Kasumi-1 (cell line): ENCODE measurements at places on chromosomes 7 and 10.
A peak's percentile ranks its signal among the peaks of the same experiment; 100 is the strongest.

GRCh38 chr7:156545979-156546378, 94.6 kb upstream of the RNF32 start:
- no peak for DNase-seq

- no peak for DNase-seq
These were observed 68.1 kb upstream of the ADGRA1 start for GRCh38 chr10:133019651-133020050.

DNA sequence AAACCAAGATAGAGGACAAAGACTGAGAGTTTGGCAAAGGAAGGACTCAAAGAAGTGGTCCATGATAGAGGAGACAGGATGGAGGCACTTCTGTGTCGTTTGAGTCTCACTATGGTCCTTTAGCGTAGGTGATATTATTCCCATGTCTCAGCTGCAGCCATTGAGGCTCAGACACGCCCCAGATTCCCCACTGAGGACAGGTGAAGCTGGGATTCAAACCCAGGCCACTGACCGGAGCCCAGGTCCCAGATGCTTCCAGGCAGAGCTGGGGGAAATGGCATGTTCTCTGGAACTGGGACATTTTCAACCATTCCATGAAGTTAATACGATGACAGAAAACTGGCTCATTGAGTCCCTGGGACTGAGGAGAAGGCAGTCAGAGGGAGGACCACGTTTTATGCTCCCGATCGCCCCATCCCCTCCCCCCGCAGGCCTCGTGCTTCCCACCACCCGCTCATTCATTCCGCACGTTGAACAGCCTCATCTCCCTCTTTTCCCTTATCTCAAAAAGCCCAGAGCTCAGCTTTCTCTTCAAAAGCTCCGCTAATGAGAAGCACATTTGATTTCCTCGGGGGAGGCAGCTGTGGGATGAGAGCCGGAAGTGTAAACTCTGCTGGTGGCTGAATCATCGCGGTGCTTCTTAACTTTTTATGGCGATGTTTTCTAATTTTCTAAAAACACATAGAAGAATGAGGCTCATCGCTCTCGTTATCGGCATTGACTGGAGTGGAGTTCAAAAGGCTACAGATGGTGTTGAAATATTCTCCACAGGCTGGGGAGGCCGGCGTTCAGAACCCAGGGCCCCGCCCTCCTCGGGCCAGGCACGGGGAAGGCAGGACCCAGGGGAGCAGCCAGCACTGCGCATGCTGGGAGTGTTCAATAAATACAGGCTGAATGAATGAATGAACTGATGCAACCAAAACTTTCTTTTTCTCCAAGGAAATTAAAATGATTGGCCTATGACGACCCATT, 64.0 kb downstream of the OAT start:
- peak; percentile 83 for DNase-seq

- DNase-seq = no peak
These were observed 11.6 kb downstream of the NKX6-2 start for GRCh38 chr10:132774181-132774901.

DNA sequence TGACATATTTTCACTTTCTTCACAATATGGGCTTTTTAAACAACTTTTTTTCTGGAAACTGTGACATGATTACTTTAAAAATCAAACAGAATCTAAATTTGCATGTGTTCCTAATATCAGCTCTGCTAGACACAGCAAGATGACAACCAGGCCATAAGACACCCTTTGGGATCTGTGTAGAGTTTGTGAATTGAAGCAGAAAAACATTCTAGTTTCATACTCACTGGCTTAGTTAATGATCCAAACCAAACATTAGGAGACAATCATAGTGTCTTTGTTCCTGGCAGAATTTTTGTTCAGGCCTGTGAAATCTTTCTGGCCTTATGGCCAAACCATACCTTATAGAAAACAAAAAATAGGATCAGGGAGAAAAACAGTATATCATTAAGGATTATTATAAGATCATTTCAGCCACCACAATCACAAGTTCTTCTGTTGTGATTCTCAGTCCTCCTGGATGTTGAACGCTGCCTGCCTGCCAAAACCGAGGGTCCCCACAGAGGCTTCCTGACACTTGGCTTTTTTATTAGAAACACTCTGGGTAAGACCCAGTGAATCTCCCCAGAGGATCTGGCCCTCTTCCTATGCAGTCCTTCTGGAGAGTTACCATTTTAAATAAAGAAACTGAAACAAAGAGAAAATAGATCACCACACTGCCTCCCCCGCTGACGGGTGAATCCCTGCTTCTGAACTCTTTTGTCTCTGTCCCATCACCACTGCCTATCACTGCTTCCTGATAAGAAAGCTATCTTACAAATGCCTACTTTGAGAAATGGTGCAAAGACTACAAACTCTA, 79.2 kb upstream of the PPP1R3C start:
- no peak for DNase-seq

GRCh38 chr10:88467835-88468485, 115.2 kb downstream of the RNLS start:
- no peak for DNase-seq

- DNase-seq = no peak
These were observed 62.5 kb upstream of the CHST15 start for GRCh38 chr10:124155781-124156435.

- DNase-seq = no peak
These were observed 82.5 kb downstream of the OAT start for GRCh38 chr10:124336186-124336585.

DNA sequence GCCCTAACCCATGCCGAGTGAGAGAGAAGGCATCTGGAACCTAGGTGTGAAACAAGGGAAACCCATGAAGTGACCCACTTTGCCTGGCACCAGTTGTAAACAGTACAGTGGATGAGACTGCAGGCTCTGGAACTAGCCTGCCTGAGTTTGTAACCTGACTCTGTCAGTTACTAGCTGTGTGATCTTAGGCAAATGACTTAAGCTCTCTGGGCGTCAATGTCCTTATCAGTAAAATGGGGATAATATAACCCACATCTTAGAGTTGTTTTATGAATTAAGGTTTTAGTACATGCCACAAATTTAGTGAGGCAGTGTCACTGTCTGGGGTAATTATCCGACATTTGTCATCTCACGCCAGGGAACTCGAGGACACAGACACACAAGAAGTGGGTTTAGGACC, 82.9 kb upstream of the AGK start:
- no peak for DNase-seq

DNA sequence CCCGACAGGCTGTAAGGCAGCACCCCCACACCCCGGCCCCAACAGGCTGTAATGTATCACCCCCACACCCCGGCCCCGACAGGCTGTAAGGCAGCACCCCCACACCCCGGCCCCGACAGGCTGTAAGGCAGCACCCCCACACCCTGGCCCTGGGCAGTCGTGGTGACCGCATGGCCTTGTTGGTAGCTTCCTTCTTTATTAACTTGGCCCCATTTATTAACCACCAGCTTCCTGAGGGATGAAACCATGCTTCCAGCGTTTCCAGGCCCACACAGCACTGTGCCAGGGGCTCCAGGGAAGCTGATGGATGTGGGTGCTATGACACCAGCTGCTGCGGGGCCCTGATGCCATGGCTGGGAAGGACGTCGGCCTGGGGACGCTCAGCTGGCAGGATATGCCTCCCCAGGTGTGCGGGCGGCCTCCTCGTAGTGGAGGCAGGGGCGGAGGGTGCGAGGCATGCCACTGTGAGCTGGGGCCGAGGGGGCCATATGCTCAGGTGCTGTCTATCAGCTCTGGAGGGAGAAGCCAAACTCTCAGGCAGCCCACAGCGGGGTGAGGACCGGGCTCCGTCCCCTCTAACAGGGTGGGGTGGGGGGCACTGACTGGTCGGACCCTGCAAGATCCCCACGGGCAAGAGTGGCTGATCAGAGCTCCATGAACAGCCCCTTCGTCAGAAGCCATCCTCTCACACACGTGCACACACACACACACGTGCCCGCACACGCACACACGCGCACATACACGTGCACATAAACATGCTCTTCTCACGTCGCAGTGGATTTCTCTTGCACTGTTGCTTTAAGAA, 311.0 kb downstream of the PTPRN2 start:
- DNase-seq = no peak

- DNase-seq = no peak
These were observed 53.9 kb downstream of the SYPL1 start for GRCh38 chr7:106057962-106058927.

DNA sequence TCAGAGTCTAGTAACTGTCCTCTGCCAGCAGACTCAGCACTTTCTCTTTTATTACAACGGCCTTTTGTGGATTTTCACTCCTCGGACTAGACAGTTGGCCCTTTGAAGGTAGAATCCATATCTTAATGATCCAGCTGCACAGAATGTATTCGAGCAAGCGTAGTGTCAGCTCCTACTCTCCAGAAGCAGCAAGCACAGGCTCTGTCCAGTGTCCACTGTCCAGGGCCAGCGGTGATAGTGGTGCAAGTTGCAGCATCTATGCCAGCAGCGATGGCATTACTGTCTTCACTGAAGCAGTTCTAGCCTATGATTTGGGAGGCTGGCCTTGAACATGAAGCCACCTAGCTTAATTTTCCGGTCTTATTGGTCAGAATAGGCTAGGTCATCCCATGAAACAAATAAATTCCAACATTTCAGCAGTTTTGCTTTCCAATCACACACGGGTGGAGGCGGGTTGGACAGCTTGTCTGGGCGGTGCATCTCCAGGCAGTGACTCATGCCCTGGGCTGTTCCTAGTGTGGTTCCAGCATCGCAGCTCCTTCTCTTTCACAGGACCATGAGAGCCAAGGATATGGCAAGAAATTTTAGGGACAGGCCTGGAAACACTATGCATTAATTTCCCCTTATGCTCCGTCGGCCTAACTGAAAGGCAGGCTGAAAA, 108.6 kb upstream of the KCNMA1 start:
- no peak for DNase-seq

DNA sequence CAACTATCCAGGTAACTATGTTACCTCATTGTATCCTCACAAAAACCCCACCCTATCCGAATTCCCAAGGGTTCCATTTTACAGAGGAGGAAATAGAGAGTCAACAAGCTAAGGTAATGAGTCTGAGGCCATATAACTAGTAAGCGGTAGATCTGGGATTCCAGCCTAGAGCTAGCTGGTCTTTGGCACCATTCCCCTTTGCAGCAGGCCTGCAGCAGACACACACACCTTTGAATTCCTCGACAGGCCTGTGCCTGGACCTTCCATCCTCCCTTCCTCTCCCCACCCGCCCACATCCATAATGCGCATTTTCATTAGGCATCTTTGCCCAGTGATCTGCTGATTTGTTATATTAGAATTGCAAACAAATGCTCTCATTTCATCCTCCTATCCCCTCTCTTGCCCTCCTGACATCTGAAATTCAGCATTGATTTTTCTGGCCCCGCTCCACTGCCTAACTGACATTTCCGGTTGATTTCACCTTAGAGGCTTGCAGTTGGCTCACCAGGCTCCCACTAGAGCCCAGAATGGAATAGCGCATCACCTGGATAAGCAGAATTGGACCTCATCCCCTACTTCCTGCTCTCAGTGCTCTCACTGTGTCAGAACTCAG, 129.5 kb downstream of the PLXNA4 start:
- no peak for DNase-seq

GRCh38 chr7:112789817-112790585, at the start of gene TMEM168:
TMEM168 (minus strand) TSS chr7:112790393; CDS start chr7:112784825, 5,568 bp downstream.
- DNase-seq = peak; percentile 88

DNA sequence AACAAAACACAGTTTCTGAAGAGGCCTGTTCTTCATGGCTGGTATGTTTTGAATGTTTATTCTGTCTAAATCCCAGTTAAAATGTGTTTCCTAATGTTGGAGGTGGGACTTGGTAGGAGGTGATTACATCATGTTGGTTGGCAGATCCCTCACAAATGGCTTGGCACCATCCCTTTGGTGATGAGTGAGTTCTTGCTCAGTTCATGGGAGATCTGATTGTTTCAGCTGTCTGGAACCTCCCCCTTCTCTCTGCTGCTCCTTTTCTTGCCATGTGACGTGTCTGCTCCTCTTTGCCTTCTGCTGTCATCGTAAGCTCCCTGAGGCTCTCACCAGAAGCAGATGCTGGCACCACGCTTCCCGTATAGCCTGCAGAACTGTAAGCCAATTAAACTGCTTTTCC, 383.6 kb upstream of the TPK1 start:
- DNase-seq = no peak

DNA sequence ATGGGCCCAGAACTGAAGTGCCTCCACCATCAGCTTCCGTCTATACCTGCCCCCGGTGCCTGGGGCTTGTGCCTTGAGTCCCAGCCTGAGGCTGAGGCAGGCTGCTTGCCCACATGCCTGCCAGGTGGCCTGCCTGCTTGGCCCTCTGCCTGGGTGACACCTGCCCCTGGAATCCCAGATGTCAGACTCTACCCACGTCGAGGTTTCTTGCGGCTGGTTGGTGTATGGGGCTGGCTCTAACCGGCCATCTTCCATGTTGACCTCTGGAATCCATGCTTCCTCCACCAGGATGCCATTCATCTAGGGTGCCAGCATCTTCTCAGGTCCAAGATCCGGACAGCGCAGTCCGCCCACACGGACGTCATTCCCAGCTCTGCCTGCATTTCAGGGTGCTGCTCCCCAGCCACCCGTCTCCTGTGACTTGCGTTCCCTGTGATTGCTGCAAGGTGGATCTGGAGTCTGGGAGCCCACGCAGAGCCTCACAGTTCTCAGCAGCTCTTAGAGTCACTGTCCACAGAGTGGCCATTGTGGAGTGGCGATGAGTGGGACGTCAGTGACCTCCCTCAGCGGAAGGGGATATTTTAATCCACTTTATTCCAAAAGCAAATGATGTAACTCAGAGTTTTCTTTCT, 298.1 kb downstream of the TCERG1L start:
- DNase-seq = no peak

DNA sequence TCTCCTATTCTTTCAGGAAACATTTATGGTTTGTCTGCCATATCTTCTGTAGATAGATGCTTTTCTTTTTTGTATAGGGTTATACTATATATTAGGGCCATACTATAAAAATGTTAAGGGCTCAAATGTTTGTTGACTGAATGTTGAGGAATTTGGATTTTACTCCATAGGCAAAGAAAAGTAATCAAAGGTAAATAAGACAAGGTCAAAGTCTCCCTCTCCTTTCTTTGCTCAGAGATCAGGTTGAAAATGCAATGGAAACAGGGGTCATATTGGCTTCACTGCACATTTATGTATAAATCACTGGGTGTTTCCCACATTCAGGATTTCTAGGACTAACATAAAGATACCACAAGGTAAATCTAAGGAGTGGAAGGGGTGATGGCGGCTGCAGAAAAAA, 291.4 kb upstream of the FZD8 start:
- no peak for DNase-seq

DNA sequence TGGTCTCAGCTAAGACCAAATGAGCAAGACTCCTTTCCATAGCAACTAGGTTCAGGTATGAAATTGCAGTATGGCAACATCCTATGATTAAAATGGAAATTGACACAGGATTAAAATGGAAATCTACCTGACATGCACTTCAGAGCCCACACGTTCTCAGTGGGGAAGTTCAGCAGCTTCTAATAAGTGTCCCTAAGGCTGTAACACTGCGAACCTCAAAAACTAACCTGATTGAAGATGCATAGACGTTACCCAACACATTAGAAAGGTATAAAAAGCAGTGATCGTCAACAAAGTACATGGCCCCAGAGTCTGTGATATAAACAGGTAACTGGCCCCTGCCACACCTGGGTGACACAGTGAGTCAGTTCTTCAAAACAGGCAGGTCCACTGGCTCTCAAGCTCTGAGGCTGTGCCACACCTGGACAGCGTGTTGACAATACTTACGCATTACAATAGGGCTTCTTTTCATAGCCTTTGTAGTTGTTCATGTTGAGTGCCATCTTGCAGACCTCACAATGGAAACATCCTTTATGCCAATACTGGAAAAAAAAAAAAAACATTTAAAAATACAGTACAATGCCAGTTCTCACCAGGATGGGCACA, 274.9 kb upstream of the NEBL start:
- DNase-seq = no peak
